Stimulated activated CD4-positive, alpha-beta T cell treated with anti-CD3 and anti-CD28 coated beads, TNF-alpha, amount 100 ng/mL, for 1 hour (primary cell): ENCODE measurements at places on chromosomes 2 and 18.

- no peak for DNase-seq
These were observed 236.8 kb upstream of the RBMS1 start for GRCh38 chr2:160730296-160730995.

DNA sequence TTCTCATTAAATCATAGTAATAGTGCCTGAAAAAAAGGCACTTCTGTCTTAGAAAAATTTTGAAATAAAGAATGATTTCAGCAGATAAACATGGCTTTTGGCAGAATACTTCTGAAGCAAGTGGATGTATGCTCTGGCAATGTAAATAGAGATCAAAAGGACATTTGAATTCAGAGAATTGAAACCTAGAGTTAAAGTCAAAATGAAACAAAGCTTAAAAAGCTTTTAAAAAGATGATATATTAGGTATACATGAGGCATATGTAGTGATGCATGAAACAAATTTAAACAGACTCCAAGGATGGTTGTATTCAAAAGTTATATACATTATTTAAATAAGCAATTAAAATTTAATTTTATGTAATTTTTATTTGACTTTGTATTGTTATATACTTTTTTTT, 1344.5 kb upstream of the TMEFF2 start:
- no peak for DNase-seq

DNA sequence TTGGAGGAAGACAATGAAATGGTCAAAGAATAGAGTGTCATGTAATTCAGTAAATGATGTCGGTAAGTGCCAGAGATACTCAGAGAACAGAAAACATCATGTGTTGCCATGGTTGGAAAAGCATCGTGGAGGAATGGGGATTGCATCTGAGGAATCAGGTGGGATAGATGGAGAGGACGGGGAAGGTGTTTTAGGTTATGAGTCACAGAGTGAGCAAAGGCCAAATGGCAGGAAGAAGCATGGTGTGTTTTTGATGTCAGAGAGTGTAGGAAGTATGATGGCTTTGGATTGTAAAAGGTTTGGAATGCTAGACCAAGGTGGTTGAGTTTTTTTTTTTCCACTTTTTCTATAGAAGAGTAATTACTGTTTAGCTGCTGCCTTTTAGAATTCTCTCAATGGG, 27.5 kb upstream of the CD28 start:
- no peak for DNase-seq

DNA sequence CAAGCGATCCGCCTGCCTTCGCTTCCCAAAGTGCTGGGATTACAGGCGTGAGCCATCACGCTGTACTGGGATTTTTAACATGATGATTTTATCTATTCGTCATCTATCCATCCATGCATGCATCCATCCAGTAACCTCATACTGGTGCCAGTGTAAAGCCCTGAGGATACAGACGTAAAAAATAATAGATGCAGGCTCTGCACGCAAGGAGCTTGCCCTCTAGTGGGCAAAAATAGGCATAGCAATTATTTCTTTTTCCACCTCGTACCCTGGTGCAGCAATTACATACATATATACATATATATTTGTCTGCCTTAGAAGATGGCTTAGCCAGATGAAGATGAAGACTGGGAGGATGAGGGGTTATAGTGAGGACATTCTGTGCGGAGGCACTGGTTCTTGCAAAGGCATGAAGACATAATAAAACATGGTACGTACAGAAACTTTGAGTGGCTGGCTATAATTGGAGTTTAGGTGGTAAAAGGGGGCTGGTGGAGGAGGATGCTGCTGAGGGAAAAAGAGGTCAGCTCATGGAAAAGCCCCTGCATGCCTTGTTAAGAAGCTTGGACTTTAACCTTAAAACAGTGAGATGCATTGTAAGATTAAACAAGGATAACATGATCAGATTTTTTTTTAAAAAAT, 19.6 kb upstream of the RPIA start:
- no peak for DNase-seq

- DNase-seq = no peak
These were observed 82.2 kb downstream of the CELF4 start for GRCh38 chr18:37483221-37483971.
